ENCODE measurements at places on chromosomes 2 and 18.

- no peak for DNase-seq
These were observed 6.1 kb downstream of the PLCL1 start for GRCh38 chr2:197810491-197810890.

- DNase-seq, result no peak
These were observed 19.2 kb downstream of the FANCL start for GRCh38 chr2:58221909-58222308.

- no peak for DNase-seq
These were observed 29.7 kb downstream of the ZNF804A start for GRCh38 chr2:184628051-184628450.

DNA sequence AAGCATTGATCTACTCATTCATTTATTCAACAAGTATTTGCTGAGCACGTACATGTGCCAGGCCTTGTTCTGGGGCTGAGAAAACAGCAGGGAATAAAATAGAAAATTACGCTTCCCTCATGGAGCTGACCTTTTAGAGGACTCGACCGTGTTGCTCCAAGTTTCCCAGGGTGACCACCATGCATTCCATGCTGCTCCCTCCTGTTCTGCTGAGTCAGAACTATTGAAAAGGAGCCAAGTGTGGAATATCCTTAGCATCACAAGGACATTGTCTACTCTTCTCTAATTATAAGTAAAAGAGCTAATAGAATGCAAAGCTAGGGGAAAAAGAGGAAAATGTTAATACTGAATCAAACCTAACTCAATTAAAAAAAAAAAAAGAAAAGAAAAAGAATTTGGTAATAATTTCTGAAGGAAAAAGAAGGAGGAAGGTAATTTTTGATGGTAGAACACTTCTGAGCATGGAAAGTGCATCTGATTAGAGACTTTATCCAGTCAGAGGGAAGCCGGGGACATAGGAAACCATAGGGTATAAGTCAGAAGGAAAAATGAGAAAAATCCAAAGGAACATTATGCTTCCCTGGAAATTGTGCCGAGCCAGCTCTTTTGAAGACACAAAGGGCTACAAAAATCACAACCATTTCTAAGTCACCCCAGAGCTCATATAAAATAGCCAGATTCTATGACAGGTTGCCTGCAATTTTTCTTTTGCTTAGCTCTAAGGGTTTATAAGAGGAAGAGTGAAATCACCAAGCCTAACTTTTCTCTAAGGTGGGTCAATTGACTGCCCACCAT, 339.4 kb downstream of the RND3 start:
- no peak for DNase-seq

DNA sequence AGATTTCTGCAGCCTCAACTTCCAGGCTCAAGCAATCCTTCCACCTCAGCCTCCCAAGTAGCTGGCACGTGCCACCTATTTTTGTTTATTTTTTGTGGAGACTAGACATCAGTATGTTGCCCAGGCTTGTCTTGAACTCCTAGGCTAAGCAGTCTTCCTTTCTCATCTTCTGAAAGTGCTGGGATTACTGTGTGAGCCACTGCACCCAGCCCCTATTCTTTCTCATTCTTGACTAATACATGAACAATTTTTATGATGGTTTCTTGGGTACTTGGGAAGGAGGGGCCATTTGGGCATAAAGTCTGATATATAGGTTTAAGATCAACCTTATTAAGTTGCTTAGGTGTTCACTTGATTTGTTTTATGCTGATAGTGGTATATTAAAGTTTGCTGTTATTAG, 26.2 kb downstream of the EPC2 start:
- no peak for DNase-seq

DNA sequence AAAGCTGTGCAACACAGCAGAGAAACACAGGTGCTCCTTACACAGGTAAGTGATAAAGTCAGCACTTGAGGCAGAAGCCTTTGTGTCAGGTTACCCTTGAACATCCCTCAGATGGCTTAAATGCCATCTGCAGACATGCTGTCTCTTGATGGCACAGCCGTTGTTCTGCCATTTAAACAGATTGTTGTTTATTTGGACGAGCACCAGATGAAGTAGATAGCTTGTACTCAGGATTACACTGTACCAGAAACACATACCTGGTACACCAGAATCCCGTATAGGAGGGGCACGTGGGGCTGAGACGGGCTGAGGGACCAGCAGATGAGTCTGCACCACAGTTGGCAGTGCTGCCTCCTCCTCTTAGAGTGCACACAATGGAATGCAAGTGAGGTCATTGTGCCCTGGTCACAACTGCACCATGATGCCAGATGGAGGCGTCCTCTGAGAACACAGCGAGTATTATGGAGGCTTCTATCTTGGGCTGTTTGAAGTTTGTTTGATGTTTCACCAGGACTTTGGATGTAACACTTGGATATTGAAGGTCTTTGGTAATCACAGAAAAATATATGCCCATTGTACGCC, 143.0 kb downstream of the TANC1 start:
- no peak for DNase-seq

GRCh38 chr2:28613633-28614501, 118.0 kb downstream of the PLB1 start:
- no peak for DNase-seq

GRCh38 chr2:79434362-79434761, 78.5 kb upstream of the CTNNA2 start:
- DNase-seq, result no peak

DNA sequence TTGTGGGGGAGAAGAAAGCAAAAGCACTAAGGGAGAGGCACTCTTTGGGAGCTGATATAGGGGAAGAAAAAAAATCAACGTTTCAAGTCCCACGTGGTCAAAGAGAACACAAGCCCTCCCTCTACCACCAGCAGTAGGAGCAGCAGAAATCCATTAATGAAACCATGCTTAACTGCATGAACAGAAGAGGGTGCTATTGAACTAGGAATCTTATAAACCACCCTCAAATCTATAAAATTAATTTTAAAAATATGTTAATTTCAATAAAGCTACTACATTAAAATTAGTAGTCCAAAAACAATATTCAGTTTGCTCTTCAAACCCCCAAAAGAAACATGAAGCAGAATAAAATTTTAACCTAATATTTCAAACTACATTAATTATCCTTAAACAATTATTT, 147.8 kb downstream of the TMEM18 start:
- DNase-seq, result no peak

DNA sequence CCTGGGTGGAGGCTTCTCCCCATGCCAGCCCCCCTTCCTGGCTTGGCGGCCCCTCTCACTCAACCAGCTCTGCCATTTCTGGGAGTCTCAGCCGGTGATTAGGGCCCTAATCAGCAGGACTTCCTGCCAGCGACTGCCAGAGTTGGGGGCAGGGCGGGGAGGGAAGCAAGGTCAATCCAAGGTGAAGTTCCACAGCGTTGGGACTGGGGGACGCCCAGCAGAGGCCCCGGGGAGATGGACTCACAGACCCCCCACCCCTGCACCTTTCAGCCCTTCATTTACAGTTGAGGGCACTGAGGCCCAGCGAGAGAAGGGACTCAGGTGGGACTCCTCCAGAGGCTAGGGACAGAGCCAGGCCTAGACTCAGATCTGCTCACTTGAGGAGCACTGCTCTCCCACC, 65.3 kb downstream of the TNS1 start:
- DNase-seq, result no peak

DNA sequence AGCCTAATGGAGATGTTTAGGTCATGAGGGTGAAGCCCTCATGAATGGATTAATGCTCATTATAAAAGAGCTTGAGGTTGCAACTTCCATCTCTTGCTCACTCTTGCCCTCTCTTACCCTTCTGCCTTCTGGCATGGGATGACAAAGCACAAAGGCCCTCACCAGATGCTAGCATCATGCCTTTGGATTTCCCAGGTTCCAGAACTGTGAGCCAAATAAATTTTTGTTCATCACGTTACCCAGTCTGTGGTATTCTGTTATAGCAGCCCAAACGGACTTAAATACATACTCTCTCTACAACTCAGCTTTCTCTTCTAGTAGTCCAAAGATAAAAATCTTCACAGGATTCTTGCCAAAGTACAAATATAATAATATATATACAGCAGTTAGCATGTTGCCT, 75.8 kb downstream of the LNPK start:
- DNase-seq, result no peak

DNA sequence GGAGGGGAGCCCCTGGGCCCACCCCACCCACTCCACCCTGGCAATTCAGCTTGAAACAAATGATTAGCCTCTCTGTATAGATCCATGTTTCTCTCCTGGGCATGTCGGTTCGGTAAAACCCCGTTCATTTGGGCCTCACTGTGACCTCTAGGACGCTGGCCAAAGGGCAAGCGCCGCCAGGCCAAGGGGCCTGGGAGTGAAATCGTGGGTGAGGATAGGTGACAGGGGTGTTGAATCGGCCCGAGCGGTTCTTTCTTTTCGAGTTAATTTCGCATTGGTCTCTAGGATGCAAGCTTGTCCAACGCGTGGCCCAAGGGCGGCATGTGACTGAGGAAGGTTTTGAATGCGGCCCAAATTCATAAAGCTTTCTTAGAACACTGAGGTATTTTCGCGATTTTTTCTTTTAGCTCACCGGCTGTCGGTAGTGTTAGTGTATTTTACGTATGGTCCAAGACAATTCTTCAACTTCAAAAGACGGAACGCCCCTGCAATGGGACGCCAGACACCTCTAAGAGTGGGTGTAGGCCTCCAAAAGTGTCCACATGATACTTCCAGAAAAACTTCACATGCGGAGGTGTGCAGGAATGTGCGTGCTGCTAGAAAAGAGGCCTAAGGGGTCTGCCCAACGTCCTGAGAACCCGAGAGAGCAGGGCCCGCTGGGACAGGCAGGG, 9.8 kb upstream of the ARID5A start:
- no peak for DNase-seq

- no peak for DNase-seq
These were observed 133.4 kb downstream of the RTP5 start for GRCh38 chr2:242002944-242003343.

- no peak for DNase-seq
These were observed 9.1 kb upstream of the FAM124B start for GRCh38 chr2:224410946-224411561.

GRCh38 chr2:140246058-140246457, 1465.9 kb upstream of the NXPH2 start:
- DNase-seq, result no peak

DNA sequence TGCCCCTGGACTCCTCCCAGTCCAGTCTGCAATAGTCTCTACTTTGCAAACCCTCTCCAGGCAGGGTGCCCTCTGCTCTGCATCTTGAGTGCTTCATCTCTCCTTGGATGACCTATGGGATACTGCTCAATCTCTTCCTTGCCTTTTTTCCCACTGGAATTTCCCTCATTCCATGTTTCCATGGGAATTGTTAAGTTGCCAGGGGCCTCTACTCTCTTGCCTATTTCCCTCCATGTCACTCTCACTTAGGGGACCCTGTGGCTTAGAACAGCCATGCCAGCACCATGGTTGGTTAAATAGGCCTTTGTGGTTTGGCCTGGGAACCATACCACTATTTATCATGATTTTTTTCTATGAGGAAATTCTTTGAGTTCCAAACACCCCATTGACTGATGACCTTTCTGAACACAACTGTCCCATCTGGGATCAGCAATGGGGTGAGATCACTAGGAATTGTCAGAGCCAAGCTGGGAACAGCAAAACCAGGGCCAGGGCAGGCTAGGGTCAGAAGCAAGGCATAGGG, 91.4 kb upstream of the RBMS1 start:
- no peak for DNase-seq

DNA sequence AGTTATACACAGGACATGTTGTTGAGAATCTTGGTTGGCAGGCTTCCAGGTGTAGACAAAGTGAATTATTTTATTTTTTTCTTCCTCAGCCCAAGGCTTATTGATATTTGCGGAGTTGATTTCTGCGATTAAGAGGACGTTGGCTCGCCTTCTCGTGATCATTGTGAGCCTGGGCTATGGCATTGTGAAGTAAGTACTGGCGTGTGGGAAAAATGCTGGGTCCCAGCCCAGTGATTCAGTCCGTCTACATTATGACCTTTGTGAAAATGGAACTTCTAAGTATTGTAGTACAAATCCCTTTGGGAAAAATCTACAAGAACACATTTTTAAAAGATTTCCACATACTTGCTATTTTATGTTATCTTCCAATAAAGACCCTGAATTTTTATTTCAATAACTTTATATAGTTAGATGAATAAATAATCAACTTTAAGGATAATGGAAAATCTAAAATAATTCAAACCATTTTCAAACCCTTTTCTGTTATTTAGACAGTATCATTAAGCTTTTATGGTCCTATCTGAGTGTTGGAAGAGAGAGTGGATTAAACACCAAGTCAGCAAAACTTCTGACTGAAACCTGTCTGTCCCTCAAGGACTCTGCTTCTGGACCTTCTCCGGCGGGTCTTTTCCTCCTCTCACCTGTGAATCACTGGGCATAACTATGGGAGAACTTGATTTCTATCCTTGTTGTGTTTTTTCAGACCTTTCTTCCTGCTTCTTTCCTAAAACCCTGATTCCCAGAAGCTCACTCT, 31.0 kb downstream of the TMEM87B start:
- no peak for DNase-seq

GRCh38 chr2:133486771-133487191, 81.5 kb downstream of the NCKAP5 start:
- DNase-seq, result no peak

DNA sequence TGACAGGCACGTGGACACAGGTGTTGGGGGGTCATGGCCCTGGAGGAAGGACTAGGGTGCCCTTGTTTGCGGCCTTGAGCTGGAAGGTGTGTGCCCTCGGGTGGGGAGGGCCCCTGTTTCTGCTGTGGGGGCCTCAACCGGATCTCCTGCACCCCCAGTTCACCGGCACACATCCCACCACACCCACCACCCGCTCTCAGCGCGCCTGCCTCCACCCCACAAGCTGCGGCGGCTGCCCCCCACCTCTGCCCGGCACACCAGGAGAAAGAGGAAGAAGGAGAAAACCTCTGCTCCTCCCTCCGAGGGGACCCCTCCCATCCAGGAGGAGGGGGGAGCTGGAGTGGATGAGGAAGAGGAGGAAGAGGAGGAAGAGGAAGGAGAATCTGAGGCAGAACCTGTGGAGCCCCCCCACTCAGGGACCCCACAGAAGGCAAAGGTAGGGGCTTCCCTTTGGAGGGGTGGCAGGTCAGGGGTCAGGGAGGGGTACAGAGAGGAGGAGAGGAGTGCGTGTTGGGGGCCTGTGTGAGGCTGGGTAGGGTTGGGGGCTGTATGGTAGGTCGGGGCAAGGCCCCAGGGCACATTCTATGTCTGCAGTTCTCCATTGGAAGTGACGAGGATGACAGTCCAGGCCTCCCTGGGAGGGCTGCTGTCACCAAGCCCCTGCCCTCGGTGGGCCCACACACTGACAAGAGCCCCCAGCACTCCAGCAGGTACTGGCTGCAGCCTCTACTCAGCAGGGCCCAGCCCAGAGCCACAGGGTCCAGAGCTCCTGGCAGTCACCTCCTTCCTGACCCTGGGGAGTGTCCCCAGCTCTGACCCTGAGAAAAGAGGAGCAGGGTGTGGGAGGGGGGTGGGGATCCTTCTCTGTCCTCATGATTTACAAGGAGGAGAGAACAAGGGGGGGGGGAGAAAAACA, 1.8 kb downstream of the SLC4A3 start:
- peak; percentile 14 for DNase-seq

- no peak for DNase-seq
These were observed 173.3 kb downstream of the DCDC2C start for GRCh38 chr2:3876685-3877084.

- no peak for DNase-seq
These were observed 57.0 kb upstream of the CYRIA start for GRCh38 chr2:16722677-16723076.

GRCh38 chr2:70962211-70962884, 16.1 kb upstream of the ANKRD53 start:
- no peak for DNase-seq

GRCh38 chr2:101127319-101128056, 23.7 kb downstream of the TBC1D8 start:
- DNase-seq, result no peak
